CD8-positive, alpha-beta T cell (primary cell): ENCODE measurements at places on chromosomes 7 and 10. TPM values are rescaled to one million over a fixed set of nuclear protein-coding genes. Genes with fewer than 3 reads are reported as not detected.

Gene FFAR4
- not detected for total RNA-seq

Gene TEX36
- total RNA-seq = not detected

Gene CCDC172
- not detected for total RNA-seq

DNA sequence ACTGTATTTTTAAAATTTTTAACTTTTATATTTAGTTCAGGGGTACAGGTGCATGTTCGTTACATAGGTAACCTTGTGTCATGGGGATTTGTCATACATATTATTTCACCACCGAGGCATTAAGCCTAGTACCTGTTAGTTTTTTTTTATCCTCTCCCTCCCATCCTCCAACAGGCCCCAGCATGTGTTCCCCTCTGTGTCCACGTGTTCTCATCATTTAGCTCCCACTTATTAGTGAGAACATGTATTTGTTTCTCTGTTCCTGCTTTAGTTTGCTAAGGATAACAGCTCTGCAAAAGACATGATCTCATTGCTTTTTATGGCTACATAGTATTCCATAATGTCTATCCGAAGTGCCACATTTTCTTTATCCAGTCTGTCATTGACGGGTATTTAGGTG lies 22.4 kb upstream of the ITGA8 start:
- no peak for DNase-seq

Gene ACSM6
- total RNA-seq = not detected

DNA sequence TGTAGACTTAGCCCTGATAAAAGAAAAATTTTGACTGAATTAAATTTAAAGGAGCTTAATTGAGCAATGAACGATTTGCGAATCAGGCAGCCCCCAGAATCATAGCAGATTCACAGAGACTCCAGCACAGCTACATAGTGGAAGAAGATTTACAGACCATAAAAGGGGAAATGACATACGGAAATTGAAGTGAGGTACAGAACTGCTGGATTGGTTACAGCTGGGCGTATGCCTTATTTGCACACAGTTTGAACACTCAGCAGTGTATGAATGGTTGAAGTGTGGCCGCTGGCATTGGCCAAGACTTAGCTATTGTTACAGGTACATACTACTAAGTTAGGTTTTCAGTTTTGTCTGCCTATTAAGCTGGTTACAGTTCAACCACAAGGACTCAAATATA lies 433.5 kb upstream of the CELF2 start:
- DNase-seq = no peak

Gene C10orf62
- not detected for total RNA-seq

GRCh38 chr10:99532687-99533495 lies at the start of gene NKX2-3:
Gene NKX2-3, plus strand, starts transcription at chr10:99532942. Its CDS starts 190 bp downstream, at chr10:99533132.
- no peak for DNase-seq

Gene ASZ1
- not detected for total RNA-seq

Gene DCLRE1C
- 15.9 TPM for total RNA-seq

DNA sequence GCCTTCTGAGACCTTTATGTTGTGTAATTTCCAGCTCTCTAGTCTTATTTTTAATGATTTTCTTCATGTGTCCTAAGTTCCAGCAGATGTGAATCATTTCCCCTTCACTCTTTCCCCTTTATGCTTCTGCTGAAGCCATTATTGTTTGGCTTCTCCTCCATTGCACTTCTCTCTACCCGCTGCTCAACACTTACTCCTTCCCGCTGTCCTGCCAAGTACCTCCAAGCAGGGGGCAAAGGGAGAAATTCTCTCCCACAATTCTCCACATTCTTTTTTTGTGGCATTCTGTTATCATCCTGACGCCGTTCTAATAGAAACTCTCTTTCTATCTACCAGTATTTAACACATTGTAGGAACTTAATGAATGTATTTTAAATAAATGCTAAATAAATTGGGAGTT lies 388.9 kb upstream of the TPK1 start:
- no peak for DNase-seq

Gene PVRIG
- 34.6 TPM for total RNA-seq

Gene SUV39H2
- 2.6 TPM for total RNA-seq

Gene PHYHIPL
- total RNA-seq = not detected

DNA sequence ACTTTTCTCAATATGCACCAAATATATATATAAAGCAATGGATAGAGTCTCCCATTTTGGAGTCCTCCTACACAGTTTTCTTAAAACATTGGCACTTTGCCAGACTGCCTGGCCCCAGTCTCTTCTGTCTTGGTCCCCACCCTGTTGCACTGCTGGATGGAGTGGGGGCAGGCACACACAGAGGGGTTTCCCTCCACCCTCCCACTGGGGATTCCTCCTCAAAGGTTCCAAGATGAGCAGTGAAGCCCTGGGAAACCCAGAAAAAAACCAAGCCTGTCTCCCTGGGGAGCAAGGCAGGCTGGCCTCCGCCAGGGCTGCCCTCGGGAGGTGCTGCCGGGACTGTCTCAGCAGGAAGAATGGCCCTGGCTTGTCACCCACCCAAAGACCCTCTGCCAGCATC lies 68.0 kb downstream of the SH3PXD2A start:
- DNase-seq = no peak

DNA sequence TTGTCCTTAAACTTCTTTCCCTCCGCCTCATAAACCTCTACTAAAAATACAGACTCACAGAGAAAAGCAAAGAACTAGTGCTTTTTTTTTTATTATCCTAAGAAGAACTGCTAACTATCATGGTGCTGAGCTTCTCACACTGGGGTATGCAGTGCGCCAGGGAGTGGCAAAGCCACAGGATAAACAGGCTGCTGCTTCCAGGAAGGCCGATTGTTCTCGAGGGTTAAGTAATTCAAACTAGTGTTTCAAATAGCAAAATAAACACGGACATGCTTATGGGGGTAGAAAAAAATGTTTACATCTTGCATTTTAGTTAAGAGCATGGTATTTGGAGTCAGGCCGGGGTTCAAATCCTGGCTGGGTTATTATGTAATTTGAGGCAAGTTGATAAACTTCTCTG lies 157.0 kb downstream of the TAX1BP1 start:
- no peak for DNase-seq

Gene SLF2
- total RNA-seq = 8.0 TPM

GRCh38 chr10:47276071-47276470 lies 23.9 kb upstream of the GDF10 start:
- no peak for DNase-seq

Gene TRIL
- total RNA-seq = not detected

DNA sequence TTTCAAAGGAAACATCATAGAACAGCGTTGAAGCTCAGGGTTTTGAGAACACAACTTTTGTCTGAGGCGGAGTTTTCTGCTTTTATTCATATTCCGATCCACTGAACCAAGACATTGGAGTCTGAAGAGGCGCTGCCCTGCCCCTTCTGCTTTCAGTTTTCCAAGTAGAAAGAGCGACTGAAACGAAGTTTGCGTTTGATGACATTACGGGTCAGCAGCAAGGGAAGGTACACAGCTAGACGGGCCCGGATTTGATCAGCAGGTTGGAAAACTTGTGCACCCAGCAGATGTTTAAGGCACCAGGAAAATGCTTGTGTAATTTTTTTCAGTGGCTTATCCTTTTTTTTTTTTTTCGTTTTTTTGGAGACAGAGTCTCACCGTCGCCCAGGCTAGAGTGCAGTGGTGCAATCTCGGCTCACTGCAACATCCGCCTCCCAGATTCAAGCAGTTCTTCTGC lies 720 bp downstream of the SUN1 start:
- DNase-seq = no peak

DNA sequence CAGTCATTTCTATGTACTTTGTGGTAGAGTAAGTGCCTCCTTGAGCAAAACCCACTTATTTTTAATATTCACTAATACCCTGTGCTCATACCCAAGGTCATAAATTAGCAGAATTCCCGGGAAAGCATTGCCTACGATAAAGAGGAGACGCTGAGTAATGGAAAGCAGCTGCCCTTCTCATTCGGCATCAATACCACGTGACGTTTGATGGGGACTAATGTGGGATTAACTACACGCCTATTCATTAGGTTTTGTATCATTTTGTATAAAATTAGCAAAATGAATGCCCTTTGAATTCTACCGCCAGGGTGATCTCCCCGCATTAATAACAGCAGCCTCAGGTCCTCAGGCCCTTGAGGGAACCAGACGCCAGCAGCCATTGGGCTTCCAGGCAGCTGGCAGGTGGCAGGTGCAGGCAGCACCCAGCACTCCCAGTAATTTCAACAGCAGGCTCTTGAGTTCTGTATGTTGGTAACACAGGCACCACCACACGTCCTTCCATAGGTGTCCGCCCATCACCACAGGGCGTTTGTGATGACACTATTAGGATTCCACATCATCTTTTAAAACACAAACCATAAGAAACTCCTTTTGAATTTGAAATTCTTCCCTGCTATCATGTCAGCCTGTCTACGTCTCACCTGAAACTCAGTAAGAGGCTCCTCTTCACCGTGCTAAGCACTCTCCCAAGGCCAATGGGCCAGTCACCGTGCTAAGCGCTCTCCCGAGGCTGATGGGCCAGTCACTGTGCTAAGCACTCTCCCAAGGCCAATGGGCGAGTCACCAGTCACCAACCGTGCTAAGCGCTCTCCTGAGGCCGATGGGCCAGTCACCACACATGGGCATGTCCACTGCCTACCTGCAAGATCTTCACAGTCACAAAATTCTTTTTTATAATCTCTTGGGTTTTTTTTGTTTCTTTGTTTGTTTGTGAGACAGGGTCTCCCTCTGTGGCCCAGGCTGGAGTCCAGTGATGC lies 509.4 kb downstream of the PTPRN2 start:
- DNase-seq = no peak

Gene LOXL4
- total RNA-seq = 0.08 TPM

Gene FUOM
- 7.9 TPM for total RNA-seq

Gene ANXA8L1
- total RNA-seq = not detected

Gene OR2A1
- not detected for total RNA-seq
